Subcutaneous preadipocyte (primary cell): ENCODE measurements at places on chromosomes 2 and 18. TPM values are rescaled to one million over a fixed set of nuclear protein-coding genes. Genes with fewer than 3 reads are reported as not detected.

DYNC2LI1 gene
- total RNA-seq = 15.4 and 19.0 TPM in 2 replicates

GCKR gene
- total RNA-seq = 0.73 TPM in 1 of 2 replicates, not detected in the other

RUFY4 gene
- not detected in 2 replicates for total RNA-seq

SH3BP4 gene
- 32.7 and 48.7 TPM in 2 replicates for total RNA-seq

CERKL gene
- under 0.01 and 0.20 TPM in 2 replicates for total RNA-seq

RAB6C gene
- total RNA-seq = not detected in 2 replicates

CDK15 gene
- 2.2 and 4.7 TPM in 2 replicates for total RNA-seq

RNF181 gene
- total RNA-seq = 105 and 194 TPM in 2 replicates

ESPNL gene
- total RNA-seq = 0.39 and 4.8 TPM in 2 replicates

TUBB8B gene
- total RNA-seq = not detected in 2 replicates

CYP26B1 gene
- 2.5 and 6.6 TPM in 2 replicates for total RNA-seq

CHPF gene
- total RNA-seq = 60.4 and 92.6 TPM in 2 replicates

ANKZF1 gene
- total RNA-seq = 15.1 and 20.7 TPM in 2 replicates

LIMS1 gene
- total RNA-seq = 76.4 and 121 TPM in 2 replicates

CAPN14 gene
- under 0.01 and 0.20 TPM in 2 replicates for total RNA-seq

IL36B gene
- not detected in 2 replicates for total RNA-seq

GKN2 gene
- total RNA-seq = not detected in 2 replicates

ATP6V1C2 gene
- under 0.01 TPM in 2 replicates for total RNA-seq

CLHC1 gene
- total RNA-seq = 3.7 and 8.6 TPM in 2 replicates

EPG5 gene
- 32.3 and 48.3 TPM in 2 replicates for total RNA-seq

RAMP1 gene
- total RNA-seq = 0.73 TPM in 1 of 2 replicates, not detected in the other

HES6 gene
- 1.1 and 1.2 TPM in 2 replicates for total RNA-seq

ST6GAL2 gene
- under 0.01 TPM in 1 of 2 replicates, not detected in the other for total RNA-seq

MAPRE3 gene
- total RNA-seq = 2.6 and 4.3 TPM in 2 replicates

SCYGR5 gene
- not detected in 2 replicates for total RNA-seq

HK2 gene
- 21.3 and 27.4 TPM in 2 replicates for total RNA-seq

NT5DC4 gene
- total RNA-seq = not detected in 2 replicates

SLC9A2 gene
- under 0.01 TPM in 2 replicates for total RNA-seq

LYG1 gene
- total RNA-seq = under 0.01 and 0.20 TPM in 2 replicates

XPO1 gene
- total RNA-seq = 215 and 238 TPM in 2 replicates

GMCL1 gene
- 4.0 and 7.6 TPM in 2 replicates for total RNA-seq
